GM10248 (cell line): ENCODE measurements at places on chromosomes 6 and 20.

GRCh38 chr20:6697228-6697972, 70.1 kb upstream of the BMP2 start:
- DNase-seq: no peak

- DNase-seq: peak; percentile 27
These were observed 74.8 kb downstream of the GCNT2 start for GRCh38 chr6:10595731-10596664.

- DNase-seq: peak; percentile 56
These were observed 115.6 kb downstream of the TMEM170B start for GRCh38 chr6:11653028-11653583.

- DNase-seq: no peak
These were observed 9.2 kb upstream of the TBX18 start for GRCh38 chr6:84773431-84774156.

DNA sequence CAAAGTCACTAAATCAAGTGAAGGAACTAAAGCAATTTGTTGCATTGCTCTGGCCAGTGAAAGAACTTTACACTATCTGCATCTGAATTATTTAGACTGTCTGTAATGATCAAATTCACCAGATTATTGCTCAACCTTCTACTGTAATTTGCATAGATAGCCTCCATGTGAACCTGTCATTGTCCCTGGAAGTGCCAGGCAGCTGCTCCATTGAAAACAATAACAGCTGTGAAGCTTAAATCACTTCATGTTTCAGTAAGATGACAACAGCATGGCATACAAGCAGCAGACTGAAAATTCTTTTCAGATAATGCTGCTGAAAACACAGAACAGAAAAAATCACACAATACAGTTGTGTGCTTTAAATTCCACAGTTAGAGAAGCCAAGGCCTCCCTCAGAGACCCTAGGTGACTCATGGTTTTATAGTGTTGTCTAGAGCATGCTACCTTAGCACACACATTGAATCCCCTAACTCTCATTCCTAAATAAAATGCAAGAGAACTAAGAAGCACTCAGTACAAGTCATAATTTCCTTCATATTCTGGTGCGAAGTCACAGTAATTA, 248.9 kb downstream of the TPBG start:
- no peak for DNase-seq

DNA sequence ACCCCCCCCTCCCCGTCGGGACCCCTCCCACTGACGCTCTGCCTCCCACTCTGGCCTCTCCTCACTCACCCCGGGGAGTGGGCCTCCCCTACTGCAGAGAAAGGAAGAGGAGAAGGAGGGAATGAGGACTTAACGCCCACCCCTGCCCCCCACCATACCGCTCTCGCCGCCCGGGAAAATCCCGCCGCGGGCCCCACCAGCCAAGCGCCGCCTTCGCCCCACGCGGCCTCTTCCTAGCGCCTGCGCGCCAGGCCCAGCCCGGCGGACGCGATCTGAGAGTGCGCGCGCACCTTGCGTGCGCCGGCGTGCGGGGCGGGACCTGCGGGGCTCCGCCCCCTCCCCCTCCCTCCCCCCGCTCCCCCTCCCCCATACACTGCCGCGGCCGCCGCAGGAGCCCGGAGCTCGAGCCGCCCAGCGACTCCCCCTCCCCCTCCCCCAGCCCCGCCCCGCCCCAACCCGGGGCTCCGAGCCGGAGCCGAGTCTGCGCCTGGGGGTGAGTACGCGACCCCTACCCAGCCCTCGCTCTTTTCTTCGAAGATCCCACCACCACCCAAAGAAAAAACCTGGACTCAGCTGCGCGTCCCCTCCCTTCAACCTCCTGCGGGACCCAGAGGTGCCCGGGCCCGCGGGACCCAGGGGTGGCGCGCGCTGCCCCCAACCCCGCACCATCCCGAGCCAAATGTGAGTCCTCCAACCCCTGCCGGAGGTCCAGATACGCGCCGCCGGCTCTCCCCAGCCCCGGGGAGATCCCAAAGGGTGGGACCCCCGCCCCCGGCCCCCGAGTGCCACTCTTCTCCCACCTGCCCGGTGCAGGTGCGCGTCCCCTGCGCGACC, at the start of the genes MRPL14 and TMEM63B:
Gene MRPL14 (minus strand): TSS at position 267 of the 834 bp plus-strand sequence. CDS start 10,841 bp downstream, outside the sequence.
Gene TMEM63B (plus strand): TSS at position 369 of the 834 bp plus-strand sequence. CDS start 7,031 bp downstream, outside the sequence.
- peak; percentile 99 for DNase-seq
